NCI-H1105 treated with DMSO at 0.1 percent for 48 hours (cell line): ENCODE measurements at places on chromosomes 11 and 22.

- no peak for DNase-seq
These were observed 103.7 kb downstream of the GAB2 start for GRCh38 chr11:78313898-78314297.

DNA sequence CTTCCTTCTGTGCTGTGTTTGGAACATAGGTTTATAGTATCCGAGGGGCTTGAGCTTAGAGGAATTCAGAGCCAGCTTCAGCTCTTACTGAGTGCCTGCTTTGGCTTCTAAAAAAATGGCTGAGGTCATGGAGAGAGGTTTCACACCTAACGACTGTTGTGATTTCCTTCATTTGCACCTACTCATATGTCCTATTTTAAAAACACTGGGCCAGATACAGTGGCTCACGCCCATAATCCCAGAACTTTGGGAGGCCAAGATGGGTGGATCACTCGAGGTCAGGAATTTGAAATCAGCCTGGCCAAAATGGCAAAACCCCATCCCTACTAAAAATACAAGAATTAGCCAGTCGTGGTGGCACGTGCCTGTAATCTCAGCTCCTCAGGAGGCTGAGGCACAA lies 38.3 kb upstream of the SYT13 start:
- no peak for DNase-seq

DNA sequence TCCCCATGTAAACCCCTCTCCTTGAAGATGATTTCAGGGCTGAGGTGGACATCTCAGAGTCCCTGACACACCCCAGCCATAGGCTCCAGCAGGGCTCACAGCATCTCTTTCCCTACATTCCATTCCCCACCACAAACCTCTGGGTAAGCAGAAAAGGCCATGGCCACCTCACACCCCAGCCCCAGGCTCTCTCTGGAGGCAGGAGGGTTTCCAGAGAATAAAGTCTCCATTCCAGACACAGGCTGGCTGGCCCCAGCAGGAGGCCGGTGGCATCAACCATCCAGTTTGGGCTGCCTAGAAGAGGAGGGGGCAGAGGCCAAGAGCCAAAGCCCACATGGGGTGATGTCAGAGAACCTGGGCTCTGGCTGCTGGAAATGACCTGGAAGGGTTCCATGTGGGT lies 61.4 kb downstream of the TP53I11 start:
- DNase-seq, result no peak

DNA sequence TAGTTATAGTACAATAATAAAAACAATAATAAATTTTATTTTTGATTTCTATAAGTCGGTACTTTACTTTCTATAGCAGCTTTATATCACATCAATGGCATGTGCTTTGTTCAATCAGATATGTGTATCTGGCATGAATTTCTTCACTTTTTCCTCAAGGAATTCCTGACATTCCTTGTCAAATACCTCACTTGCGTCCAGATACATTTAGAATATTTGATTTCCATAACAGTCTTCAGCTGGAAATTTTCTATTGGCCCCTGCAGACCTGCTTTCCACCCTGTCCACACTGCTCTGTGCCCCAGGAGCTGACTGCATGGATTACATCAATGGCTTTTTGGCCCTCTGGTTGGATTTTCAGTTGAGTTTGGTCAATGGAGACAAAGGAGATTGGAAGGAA lies 93.2 kb downstream of the FAR1 start:
- DNase-seq, result no peak

DNA sequence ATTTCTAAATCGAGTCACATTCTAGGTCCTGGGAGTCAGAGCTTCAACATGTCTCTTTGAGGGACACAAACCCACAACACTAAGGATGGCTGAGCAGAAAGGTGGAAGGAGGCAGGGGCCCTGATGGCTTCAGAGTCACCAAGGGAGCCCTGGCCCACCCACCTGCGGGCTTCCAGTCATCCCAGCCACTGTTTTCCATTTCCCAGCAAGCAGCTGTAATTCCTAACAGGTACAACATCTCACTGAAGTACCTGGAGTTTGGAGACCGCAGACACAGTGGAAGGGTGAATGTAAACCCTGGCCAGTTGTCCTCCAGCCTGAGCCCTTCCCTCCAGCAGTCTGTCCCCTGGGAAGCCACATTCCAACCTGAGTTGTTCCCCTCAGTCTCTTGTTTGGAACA lies 562.8 kb downstream of the TBC1D22A start:
- DNase-seq, result no peak

DNA sequence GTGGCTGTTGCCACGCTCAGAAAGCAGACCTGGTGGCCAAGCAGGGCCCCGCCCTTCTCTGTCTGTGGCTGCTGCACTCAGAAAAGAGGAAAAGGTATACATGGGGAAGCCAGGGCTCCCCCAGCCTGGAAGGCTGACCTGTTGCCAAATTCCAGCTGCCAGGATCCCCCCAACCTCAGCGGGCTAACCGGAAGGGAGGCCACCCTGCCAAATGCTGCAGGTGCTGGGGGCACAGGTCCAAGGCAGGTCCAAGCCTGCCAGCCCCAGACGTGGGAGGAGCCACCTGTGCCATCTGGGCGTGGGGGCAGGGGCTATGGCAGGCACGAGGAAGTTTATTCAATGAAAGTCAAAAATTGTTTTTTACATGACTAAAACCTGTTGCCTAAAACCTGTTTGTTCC lies 2.6 kb downstream of the NPTXR start:
- peak; percentile 82 for DNase-seq
